ENCODE measurements at places on chromosomes 4 and X.

- DNase-seq: no peak
Measured at GRCh38 chr4:174099712-174100111, 183.8 kb downstream of the FBXO8 start.

DNA sequence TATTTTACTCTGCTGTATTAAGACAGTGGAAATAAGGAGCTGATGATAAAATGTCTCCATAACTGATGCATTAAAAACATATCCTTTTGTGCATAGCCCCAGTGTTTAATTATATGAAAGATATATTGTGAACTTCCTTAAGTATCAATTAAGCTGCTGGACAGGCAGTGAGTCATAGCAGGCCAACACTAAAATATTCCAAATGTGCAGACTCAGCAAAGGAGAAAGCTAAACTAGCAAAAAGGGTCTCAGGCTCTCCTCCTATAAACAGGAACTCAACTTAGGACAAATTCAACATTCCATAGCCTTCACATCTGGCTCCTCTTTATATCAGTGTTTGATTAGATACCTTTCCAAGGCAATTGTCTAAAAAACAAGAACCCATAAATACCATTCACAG lies 15.6 kb downstream of the TNMD start:
- no peak for DNase-seq

GRCh38 chr4:56637791-56638190 lies 43.3 kb downstream of the HOPX start:
- DNase-seq: no peak

DNA sequence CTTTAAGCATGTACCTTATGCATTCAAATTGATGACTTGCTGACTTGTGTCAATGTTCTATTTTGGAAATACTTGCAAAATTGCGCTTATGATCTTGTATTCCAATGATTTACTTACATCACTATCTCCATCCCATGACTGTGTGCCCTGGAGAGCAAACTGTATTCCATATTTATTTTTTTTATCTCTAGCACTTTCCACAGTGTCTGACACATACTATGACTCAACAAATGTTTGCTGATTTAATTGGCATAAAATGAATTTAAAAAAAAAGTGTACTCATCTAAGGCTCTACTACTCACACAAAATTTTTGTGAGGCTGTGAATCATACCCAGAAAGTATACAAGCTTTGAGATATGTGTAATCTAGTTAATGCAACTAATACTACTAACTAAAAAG lies 1066.8 kb upstream of the ADGRL3 start:
- no peak for DNase-seq

GRCh38 chr4:8427761-8428287 lies 12.7 kb downstream of the ACOX3 start:
- DNase-seq: no peak

DNA sequence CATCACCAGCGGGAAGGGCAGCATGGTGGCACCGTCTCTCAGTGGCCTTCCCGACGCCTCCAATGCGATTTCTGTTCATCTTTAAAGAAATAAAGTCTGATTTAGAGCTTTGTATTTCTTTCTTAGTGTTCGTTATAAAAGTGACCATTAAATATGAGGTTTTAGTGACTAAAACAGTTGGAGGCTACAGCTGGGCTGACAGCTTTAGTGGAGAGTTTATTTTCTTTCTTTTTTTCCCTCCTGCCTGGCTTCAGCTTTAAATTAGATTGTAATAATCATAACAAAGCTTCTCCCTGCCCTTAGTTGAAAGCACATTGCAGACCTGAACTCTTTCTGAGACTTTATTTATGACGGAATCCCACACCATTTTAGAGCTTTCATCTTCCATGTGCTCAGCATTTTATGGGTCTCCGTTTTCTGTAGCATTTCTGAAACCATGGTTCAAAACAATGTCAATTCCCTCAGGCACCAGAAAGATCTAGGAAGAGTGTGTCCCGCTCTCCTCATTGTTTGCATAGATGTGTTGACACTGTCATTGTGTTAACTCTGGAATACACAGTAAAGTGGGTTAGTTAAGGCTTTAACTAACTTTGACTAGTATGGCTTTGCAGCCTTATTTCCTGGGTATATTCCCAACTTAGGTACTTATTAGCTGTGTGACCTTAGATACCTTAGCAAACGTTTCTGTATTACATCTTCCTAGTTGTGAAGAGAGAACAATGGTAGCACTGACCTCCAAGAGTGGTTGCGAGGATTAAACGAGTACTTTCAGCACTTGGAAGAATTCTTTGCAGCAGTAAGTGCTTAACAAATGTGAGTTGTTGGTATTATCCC lies 97.4 kb upstream of the PGRMC2 start:
- DNase-seq: no peak

DNA sequence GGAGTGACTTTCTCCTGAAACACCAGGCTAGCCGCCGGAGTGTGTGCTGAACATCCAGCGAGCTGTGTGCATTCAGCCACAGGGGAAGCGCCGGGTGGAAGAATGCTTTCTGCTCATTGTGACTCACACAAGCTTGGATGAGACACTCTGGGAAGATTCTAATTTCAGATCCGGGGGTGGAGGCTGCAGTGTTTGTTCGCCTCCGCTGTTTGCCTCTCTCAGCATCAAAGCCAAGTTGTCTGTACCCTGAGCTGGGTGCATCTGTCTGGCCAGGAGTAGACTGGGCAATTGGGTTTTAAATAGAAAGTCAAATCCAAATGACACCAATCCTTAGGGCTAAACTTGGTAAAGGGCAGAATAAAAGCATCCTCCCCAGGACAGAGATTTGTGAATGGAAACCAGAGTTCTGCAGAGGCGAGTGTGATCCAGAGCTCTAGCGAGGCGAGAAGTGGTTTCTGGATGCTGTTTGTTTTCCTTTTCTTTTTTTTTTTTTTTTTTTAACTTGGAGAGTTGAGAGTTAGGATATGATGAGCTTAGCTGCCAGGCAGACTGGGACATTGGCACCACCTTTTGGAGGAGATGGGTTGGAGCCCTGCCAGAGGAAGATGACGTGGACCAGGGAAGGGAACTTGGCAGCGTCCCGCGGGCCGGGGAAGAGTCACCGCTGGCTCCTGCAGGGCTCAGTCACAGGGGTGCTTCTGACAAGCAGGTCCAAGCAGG lies 196.0 kb upstream of the PSAPL1 start:
- DNase-seq: no peak
